GDM1 (cell line): ENCODE measurements at places on chromosomes 1 and 21.
A peak's percentile ranks its signal among the peaks of the same experiment; 100 is the strongest.

- no peak for DNase-seq
These were observed 884 bp downstream of the LHX4 start for GRCh38 chr1:180230791-180231505.

DNA sequence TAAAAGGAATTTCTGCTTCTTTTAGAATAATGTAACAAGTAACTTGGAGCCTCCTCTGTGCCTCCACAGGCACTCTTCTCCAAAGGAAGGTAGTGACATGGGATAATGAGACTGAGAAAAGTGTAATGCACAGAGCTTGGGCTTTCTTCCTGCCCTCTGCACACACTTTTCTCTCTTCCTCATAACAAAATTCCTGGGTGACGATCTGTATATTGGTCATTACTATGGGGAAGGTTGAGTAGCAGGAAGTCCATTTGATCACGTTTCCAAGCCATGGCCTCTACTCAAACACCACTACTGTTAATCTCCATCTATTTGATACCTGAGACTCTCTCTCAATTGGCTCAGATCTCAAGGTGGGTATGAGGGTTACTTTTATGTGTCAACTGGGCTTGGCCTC lies 113.9 kb downstream of the GRIK1 start:
- no peak for DNase-seq

DNA sequence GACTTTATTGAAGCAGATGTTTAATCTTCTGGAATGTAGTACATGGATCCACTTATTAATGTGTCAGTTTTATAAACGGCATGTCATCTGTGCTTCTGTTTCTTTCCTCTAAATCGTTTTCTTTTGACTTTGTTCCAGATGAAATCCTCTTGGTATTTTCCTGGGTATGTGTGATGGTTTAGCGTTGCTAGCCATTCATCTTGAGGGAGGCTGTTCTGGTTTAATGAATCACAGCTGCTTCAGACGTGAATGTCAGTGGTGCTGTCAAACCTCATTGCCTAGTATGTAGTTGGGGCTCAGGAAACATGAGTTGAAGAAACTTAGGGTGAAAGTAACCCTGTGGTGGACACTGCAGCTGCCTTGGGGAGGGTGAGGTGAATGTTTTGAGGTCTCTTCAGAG lies 33.2 kb downstream of the KCNK1 start:
- DNase-seq, result no peak

DNA sequence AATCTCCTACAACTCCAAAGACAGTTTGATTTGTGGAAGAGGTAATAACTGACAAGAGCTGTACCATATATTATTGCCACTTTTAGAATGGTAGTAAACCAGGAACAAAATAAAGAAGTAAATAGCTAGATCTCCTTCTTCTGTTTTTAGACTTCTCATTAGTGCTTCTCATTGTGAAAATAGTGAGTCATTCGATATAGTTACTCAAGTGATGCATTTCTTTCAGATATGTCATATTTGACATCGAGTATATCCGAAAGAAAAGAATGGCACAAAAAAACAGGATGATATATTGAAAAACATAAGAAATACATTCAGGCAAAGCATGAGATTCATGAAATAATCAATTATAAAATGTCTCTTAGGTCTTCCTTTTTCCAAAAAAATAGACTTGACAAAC lies 1346.1 kb downstream of the BRINP3 start:
- no peak for DNase-seq

DNA sequence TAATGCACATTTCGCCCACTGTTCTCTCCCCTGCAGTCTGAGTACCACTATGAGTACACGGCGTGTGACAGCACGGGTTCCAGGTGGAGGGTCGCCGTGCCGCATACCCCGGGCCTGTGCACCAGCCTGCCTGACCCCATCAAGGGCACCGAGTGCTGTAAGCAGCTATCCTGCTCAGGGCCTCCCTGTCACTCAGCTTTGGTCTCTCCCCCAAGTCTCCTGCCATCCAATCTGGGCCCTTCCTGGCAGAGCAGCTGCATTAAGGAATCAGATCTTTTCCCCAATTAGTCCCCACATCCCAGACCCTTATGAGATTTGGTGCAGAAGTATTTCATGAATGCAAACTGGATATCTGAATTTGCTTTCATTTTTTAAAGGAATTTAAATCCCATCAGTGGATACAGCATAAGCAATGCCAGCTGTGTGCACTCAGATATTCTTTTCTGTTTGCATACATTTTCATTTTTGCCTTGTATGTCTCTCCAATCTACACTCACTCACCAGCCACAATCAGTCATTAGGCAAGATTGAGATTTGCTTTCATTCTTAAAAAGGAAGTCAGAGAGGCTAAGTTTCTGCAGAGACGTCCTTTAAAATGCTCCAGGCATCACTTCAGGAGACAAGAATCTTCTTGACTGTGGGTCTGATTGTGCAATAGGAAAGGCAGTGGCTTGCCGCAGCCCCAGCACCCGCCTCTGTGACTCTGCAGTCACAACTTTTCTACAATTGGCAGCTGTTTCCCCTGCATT lies 48.1 kb downstream of the ELAPOR1 start:
- peak; percentile 35 for DNase-seq

GRCh38 chr1:15692121-15692682 lies 8.1 kb downstream of the PLEKHM2 start:
- no peak for DNase-seq

- no peak for DNase-seq
These were observed 4.6 kb upstream of the CACYBP start for GRCh38 chr1:174995121-174995520.

- no peak for DNase-seq
These were observed 15.3 kb downstream of the SYF2 start for GRCh38 chr1:25217015-25217414.

- DNase-seq, result no peak
These were observed 296.2 kb downstream of the LMX1A start for GRCh38 chr1:165060285-165060793.

GRCh38 chr1:81797701-81798100 lies 3.0 kb upstream of the ADGRL2 start:
- DNase-seq, result no peak

GRCh38 chr1:183881387-183882131 lies 76.6 kb downstream of the RGL1 start:
- DNase-seq, result no peak

DNA sequence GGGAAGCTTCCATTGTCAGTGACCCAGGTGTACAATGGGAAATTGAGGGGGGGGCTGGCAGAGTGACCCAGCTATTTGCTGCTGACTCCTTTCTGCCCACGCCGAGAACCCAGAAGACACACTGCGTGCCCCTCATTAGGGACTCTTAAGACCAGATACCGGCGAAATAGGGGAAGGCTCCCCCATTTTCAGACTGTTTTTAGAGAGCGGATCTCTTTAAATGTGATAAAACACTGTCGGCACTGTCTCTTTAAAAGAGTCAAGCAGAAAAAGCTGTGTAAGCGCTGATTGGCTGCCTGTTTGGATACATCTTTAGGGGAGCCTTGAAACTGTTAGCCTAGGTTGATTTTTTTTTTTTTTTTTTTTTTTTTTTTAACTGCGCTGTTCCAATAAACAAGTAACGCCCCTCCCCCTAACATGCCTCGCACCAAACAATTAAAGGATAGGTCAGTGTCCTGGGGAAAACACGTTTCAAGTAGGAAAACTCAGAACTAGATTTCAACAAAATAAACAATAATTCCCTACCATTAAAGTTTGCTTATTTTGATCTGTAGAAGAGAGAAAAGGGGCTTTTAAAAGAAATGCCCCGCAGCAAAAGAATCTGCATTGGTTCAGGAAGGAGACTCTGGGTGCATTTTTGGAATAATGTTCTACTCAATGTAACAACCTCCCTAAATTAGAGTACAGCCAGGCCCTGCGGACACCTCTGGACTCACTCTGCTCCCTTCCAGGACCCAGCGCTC lies 1.4 kb upstream of the SSBP3 start:
- peak; percentile 76 for DNase-seq

DNA sequence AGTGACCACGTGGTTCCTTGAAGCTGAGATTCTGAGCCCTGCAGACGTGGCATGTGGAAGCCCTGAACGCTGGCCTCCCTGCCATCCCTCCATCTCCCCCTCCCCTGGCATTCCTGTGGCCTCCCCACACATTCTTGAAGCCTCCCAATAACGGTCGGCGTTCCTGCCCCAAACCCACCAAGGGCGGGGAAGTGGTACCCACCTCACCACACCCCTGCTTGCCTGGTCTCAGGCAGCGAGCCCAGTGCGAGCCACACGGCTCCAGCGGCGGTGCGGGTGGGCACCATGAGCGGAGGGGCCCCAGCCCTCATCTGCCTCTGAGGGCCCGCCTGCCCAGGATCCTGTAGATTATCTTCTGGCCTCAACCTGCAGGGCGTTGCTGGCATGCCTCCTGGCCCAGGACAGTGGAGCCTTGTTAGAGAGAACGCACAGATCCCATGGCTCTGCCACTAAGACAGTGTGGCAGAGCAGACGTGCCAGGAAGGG lies 20.6 kb upstream of the PRELP start:
- no peak for DNase-seq

- no peak for DNase-seq
These were observed 489.7 kb downstream of the NPHP4 start for GRCh38 chr1:5502311-5503194.

DNA sequence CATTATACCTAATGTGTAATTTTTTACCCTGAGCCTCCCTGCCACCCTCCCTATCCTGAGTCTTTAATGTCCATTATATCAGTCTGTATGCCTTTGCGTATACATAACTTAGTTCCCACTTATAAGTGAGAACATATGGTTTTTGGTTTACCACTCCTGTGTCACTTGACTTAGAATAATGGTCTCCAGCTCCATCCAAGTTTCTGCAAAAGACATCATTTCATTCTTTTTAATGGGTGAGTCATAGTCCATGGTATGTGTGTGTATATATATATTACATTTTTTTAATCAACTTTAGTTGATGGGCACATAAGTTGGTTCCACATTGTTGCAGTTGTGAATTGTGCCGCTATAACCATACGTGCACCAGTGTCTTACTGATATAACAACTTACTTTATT lies 477.1 kb upstream of the NEGR1 start:
- DNase-seq, result no peak

DNA sequence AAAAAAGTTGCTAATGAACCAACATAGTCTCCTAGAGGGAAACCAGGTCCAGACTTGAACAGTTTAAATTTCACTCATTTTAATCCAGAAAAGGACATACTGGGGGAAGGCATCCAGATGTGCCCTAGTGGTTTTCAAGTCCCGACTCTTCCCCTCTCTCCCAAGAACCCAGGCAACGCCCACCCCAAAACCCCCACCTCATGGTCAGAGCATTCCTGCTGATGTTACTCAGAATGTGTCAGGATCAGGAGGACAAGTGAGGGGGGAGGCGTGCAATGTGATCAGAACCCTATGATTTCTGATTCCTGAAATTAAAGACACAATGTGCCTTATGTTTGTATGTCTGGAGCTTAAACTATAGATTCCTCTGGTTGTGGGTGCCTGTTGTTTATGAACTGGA lies 1.6 kb upstream of the CTSK start:
- DNase-seq, result no peak
